ENCODE measurements at places on chromosomes 4 and X.

- no peak for DNase-seq
These were observed 39.2 kb upstream of the ANTXR2 start for GRCh38 chr4:80112236-80112635.

DNA sequence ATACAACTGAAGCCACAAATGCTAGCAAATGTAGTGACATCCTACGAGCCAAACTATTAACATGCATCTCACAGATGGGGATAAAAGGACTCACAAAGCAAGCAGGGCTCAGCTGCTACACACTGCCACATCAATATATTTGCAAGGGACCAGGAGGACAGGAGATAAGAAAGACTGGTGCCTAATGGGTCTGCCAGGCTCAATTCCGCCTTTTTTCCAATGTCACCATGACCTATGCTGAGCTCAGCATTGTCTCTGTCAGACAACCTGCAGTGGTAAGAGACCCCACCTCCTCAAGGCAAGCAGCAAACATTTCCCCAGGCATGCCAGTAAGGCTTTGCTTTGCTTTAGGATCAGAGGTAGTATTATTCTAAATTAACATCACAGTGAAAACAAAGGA, 435 bp downstream of the DCX start:
- DNase-seq, result no peak

- DNase-seq, result no peak
These were observed 175.3 kb downstream of the QDPR start for GRCh38 chr4:17336524-17336961.

- no peak for DNase-seq
These were observed 23.2 kb upstream of the SMIM20 start for GRCh38 chr4:25890571-25891485.

- DNase-seq, result no peak
These were observed 96.4 kb upstream of the SMIM10 start for GRCh38 chrX:134894373-134894895.

DNA sequence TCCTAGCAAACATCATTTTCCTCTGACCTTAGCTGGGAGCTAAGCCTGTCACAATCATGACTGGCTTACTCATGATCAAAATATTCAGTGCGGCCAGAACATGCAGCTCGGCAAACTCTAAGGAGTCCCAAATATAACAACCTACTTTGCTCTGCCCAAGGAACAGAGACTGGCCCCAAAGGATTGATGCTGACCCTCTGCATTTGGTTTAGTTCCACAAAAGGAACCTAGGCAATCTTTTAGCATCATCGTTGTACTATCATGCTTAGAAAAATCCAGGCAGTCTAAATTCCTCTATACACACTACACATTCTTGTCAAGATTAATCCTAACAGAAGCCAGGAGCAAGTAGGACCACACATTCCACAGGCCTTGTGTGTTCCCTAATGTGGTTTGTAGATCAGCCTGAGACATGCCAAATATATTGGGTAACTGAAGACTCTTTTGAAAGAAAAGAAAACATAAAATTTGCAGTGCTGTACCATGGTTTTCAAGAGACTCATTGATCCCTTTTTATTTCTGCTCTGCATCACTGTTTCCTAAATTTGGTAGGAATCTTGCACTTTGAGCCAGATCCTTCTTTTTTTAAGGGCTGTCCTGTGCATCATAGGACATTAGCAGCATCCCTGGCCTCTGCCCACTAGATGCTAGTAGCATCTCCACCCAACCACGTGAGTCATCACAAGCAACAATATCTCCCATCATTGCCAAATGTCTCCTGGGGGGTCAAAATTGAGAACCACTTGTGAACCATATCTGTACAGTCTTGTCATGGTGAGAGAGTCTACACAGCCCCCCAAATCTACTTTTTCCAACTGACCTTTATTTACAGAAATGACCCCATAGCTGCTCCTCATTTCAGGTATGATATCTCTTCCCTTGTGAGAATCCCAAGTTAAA, 17.6 kb upstream of the CC2D2A start:
- DNase-seq, result no peak

DNA sequence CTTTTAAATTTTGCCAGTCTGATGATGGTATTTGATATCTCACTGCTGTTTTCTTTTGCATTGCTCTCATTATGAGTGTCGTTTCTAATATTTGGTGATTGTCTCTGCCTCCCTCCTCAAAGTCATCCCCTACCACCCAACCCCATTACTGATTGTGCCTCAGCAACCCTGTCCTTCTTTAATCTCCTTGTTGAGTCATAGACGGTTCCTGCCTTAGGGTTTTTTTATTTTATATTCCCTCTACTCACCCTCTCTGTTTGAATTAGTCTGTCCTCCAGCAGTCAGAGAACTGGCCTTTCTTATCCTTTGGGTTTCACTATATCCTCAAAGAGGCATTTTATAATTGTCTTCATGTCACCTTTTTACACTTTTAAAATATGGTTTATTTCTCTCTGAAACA, 409.3 kb upstream of the CPEB2 start:
- DNase-seq, result no peak

DNA sequence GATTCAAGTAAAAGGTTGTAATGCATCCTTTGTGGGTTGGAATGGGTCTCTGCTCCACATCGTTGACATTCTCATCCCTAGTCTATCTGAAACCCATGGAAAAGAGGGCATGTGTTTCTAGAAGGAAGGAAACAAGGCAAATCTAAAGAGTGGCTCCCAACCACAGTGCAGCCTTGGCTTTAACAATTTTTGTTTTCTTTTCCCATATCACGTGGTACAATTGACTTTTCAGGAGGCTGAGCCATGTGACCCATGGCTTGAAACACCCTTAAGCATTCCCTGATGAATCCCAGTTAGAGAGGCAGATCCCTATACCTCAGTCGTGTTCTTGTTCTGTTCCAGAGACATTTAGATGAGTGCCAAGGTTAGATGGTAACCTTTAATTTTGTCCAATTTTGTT, 12.8 kb downstream of the DCUN1D4 start:
- no peak for DNase-seq

- DNase-seq, result no peak
These were observed 30.3 kb upstream of the HCCS start for GRCh38 chrX:11080741-11081305.

DNA sequence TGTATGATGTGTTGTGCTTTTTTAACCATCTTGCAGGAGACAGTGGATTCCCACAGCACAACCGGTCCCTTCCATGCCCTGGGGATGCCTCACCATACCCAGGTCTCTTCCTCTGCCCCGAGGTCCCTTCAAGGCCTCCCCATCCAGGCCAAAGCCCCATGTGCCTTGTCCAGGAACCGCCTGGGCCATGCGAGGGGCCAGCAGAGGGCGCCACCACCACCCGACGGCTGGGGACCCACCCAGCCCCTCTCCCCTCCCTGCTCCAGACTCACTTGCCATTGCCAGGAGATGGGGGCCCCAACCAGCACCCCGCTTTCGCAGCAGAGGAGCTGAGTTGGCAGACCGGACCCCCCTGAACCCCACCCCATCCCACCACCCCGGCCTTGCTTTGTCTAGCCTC, 485.5 kb downstream of the TRAM1L1 start:
- peak; percentile 21 for DNase-seq

GRCh38 chr4:14446904-14447303, 555.4 kb upstream of the CPEB2 start:
- no peak for DNase-seq

- peak; percentile 60 for DNase-seq
These were observed 192.9 kb downstream of the ARHGAP10 start for GRCh38 chr4:147924604-147925412.

- no peak for DNase-seq
These were observed 113.0 kb downstream of the UCHL1 start for GRCh38 chr4:41369680-41370079.

DNA sequence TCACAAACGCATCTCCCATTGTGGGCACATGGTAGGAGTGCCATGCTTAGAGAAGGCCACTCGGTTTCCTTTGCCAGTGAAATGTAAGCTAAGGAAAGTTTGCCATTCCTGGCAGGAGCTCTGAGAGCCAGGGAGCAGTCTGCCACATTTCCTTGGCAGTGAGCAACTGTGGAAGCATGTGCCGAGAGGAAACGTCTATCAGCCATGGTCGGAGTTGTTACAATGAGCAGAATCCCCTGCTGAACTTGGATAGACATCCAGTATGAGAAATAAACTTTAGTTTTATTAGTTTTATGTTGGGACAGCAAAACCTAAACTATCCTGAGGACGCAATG, 51.1 kb downstream of the ENOPH1 start:
- DNase-seq, result no peak

DNA sequence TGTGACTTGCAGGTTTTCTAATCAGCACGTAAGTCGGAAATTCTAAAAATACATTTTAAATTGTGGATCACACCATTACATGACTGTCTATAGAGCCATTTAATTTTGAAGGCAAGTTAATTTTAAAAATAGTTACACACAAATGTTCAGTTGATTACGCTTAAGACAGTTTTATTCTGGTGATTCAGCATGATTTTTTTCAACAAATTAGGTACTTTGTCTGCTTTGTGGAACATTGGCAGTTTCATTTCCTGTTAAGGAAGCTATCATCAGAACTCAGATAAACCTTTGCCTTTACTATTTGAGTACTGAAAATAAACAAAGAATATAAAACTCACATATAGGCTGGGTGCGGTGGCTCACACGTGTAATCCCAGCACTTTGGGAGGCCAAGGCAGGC, 19.5 kb downstream of the SAT1 start:
- DNase-seq, result no peak

GRCh38 chrX:72478853-72479252, 93.8 kb downstream of the HDAC8 start:
- no peak for DNase-seq

DNA sequence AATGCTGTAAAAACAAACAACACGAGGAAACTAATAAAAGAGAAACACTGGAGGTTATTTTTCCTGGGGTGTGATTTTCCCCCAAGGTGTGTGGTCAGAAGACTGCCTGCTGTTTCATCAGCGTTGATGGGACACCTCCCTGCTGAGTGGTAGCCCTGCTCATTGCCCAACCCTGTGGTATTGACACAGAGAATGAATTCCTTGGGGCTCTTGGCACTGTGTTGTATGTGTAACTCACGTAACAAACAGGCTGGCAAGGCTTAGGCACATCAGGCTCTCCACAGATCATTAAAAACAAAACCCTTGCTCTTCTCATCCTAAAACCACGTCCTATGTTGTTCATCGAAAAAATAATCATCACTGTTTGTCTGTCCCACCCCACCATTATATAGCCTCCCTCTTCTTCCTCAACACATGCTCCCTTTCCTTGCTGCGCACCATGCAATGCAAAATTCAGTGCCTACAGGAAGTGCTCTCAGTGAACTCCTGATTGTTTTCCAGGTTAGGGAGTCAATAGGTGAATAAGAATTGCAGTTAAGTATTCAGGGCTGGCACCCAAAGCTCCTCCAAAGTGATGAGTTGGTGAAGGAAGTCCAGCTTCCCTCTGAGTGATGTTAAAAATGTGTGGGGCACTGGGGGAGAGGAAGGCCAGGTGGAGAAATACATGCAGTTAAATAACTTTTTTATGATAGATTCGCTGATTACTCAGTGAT, 11.4 kb upstream of the PUDP start:
- no peak for DNase-seq

DNA sequence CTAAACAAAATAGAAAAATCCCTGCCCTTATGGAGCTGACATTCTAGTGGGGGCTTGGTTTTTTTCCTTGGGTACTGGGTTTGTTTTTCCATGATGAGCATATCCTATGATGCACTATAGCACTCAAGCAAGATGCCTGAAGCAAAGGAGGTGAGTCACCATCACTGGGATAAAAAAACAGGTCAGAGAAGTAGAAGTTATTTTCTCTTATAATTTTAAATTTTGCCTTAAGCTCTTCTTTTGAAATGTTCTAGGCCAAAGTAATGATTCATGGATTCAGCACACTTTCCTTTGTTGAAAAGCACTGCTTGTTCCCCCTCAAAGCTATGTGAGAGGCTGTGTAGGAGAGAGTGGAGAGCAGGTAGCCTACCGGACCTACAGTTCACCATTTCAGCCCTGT, 15.2 kb upstream of the CXCL2 start:
- DNase-seq, result no peak

DNA sequence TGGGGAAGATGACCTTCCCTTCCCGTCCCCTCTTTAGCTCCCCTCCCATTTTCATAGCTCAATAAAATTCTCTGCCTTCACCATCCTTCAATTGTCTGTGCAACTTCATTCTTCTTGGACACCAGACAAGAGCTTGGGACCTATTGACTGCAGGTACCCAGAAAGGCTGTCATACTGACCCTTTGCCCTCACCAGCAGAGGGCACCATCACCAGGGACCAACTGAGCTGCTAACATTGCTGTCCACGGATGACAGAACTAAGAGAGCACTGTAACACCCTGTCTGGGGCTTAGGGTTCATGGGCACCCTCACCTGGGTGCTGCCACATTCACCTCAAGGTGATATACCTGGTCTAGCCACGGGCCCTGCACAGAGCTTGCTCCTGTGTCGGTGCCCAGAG, 141.3 kb upstream of the VCX3B start:
- no peak for DNase-seq

- no peak for DNase-seq
These were observed 32.7 kb downstream of the TMSB4X start for GRCh38 chrX:13007519-13008188.

DNA sequence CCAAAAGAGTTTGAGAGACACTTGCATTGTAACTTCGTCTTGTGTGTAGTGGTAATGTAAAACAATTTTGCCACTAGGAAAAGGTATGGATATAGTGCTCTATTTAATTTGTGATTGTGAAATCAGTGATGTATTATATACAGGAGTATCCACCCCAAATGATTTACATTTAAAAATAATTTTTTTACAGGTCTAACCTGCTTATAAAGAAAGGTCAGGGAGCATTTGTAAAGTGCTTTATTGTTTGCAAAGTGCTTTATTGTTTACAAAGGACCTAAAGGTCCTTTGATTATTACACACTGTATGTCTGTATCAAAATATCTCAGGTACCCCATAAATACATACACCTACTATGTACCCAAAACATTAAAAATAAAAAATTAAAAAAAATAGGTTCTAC, 70.3 kb downstream of the DCK start:
- no peak for DNase-seq

DNA sequence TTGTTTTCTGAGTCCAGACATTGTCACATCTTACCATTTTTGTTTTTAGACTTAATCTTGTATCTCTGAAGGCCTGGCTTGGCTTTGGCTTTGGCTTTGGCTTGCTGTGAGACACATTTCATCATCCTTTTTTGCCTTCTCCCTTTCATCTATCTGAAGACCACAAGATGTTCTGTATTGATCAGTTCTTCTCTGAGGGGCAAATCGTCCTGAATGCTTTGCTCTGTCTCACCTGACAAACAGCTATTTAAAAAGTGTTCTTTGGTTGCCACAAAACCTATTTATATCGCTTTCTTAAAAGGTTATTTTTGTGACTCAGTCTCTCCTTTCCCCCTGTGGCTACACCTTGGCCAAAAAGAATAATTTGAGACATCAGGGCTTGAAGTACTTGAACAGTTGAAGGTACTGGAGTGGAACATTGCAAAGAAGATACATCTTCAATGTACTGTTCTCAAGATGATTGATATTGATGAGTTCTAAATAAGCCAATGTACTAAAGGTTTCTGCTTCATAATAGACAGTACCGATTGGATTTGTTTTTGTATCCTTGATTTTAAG, 80.7 kb downstream of the ALG13 start:
- no peak for DNase-seq

GRCh38 chrX:8313844-8314243, 142.8 kb upstream of the VCX2 start:
- no peak for DNase-seq
